Hepatocyte (in vitro differentiated cells): ENCODE measurements at places on chromosomes 1 and 21.

GRCh38 chr21:42302076-42302650, 13.0 kb downstream of the TFF3 start:
- no peak for DNase-seq

DNA sequence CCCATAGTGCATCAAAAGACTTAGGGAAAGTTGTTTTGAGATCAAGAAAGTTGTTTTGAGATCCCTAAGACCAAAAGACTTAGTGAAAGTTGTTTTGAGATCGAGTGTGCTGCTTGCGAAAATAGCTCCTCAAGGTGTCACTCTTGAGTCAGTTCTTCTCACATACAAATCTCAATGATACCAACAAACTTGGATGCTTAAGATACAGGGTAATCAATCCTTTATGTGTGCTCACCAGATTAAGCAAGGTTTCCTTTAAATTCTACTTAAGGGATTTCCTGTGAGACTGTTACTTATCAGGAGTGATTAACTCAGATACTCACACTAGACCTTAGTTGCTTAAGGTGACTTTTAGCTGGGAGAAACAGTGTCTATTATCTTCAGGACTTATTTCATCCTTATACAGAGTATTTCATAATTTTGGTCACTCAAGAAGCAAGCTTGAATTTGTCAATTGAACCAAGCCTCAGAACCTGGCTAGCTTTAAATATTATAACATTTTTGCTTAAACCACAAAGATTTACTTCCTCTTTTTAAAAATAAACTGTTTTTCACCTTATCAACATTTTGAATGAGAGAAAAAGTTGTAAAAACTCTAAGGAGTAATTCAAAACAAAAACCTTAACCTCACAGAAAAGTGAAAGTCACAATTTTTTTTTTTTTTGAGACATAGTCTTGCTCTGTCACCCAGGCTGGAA, 8.0 kb upstream of the RLF start:
- DNase-seq: peak; percentile 61

DNA sequence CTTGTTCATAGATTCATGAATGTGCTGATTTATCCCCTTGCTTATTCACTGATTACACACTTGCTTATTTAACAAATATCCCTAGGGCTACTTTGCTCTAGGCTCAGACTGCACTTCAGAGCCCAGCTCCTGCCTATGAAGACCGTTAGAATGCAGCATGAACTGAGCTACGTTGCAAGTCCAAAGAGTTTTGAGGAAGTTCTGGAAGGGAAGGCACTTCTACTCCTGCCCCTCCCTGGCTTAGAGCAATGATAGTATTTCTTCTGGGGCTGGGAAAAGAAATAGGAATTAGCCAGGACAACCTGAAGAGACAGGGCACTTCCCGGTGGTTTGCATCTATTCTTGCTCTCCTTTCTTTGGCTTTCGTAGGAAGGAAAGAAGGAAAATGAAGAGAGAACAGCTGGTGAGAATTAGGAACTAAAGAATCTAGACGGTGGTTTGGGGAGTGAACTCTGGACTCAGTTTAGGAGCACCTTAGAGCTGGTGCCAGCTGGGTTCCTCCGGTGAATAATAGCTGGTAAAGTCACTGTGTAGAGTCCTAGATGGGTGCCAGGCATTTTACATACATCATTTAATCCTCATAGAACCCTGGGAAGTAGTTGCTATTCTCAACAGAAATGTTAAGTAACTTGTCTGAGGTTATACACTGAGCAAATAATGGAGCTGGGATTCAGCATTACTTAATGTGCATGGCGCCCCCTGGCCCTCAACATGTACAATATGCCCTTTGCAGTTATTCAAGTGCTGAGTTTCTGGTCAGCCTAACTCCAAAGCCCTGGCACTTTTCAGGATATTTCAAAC, 65.9 kb downstream of the NDUFS5 start:
- peak; percentile 88 for DNase-seq

- no peak for DNase-seq
Observed at GRCh38 chr1:91024481-91025119, 2.8 kb upstream of the ZNF644 start.

DNA sequence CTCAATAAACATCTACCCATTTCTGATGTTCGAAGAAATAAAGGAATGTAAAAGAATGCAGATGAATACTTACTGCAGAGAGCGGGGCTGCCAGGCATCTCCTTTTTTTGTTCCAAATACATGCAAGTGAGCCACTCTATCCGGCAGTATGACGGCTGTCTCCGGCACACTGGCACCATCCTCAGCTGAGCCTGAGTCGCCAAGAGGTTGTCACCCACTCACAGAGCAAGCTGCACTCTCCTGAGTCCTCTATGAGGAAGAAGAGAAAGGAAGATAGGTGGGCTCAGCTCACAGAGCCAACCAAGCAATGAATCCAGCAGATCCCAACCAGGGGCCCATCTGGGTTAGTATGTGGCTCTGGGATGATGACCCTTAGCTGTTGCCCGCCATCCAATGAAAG, 65.3 kb downstream of the CD46 start:
- no peak for DNase-seq

GRCh38 chr1:10986525-10986890, 25.9 kb upstream of the TARDBP start:
- DNase-seq: no peak

DNA sequence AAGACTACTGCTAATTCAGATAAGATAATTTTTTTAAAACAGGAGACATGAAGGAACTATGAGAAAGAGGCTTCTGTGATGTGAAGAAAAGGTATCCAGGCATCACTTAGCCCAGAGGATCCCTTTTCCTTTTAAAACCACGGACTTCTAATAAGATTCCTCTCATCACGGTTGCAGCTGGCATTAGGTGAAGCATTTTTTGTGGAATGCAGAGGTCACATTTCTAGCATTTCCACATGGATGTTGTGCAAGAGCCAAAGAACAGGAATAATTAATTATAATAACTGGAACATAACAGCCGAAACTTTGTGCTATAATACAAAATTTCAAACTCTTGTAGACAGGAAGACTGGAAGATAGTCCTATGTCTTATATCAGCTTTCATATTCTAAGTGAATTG, 27.6 kb downstream of the CYP2J2 start:
- DNase-seq: no peak

DNA sequence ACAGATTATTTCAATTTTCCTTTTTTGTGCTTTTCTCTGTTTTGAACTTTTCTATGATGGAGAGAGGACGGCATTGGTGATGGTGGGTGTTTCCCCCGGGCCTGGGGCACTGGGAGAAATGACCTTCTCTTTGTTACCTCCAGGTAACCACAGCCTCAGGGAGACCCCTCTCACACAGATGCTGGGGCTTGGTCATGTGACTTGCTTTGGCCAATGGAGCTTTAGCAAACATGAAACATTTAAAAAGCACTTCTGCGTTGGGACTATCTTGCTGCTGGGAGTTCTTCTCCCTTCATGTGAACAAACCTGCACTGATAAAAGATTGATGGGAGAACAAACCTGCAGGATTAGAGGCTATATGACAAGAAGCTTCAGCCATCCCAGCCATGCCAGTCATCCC, 122.9 kb downstream of the NGF start:
- no peak for DNase-seq

DNA sequence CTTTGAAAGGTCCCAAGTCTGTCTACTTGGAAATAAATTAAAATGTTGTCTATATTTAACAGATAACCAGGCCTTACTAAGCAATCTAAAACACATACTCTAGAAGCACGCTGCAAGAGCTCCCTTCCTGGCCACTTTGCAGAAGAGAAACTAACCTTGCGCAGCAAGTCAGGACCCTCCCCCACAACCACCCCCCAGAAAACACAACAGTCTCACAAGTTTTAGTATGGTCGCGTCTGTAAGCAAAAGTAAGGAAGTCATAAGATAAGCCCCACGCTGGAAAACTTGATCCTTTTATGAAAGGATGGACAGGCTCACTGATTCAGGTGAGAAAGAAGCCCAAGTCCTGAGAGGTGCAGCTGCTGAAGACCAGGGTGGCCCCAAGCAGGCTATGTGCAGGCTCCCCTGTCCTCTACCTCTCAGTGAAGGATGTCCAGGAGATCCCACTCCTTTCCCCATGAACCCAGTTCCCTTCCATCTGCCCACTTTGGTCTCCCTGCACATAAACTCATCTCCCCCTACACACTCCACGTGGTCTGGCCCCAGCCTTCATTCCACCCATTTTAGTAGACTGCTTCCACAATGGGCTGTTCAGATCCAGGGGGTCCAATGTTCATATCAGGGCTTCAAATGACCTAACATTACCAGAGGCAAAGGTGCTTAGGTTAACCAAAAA, 23.8 kb downstream of the HIVEP3 start:
- no peak for DNase-seq

DNA sequence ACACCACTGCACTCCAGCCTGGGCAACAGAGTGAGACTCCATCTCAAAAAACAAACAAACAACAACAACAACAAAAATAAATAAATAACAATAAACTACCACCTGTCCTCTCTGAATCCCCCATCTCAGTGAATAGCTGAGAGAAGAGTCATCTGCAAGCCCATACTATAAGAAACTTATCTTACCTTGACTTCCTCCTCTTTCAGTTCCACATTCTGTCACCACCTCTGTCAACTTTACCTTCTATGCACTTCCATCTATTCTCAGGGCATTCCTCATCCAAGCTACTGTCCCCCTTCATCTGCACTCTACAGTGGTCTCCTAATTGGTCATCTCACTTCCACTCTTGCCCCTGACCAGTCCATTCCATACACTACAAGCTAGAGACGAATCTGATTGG, 58.1 kb downstream of the KIAA0040 start:
- DNase-seq: no peak

DNA sequence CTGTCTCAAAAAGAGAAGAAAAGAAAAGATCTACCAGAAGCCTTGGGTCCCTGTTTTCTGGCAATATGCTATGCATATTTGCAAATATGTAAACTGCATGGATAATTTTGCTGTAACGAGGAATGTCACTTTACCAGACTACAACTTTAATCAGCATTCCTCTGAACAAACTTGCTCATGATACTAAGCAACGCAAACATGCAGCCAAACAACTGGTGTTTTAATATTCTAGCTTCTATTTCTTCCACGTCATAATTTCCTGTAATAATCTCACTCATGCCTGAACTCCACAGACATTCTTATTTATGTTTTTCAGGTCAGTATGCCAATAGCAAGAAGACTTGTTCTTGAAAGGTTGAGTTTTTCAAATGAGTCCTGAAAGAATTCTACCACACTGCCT, 114.1 kb downstream of the SIM2 start:
- no peak for DNase-seq

- no peak for DNase-seq
Observed at GRCh38 chr1:17820198-17820597, 65.1 kb downstream of the ACTL8 start.

DNA sequence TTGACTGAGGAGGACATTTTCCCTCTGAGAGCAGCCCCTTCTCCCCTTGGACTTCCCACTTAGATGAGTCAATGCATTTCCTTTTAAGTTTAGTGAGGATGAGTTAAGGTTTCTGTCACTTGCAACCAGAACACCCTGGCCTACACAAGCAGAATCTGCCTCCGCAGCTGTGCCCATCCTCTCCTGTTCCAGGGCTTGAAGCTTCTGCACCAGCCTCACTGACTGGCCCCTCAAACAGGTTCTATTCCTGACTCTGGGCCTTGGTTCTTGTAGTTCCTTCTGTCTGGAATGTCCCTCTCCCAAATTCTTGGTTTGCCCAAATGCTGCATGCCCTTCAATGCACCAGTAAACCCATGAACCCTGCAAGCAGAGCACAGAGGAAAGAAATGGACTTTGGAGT, 394.4 kb downstream of the PTPRU start:
- DNase-seq: no peak

DNA sequence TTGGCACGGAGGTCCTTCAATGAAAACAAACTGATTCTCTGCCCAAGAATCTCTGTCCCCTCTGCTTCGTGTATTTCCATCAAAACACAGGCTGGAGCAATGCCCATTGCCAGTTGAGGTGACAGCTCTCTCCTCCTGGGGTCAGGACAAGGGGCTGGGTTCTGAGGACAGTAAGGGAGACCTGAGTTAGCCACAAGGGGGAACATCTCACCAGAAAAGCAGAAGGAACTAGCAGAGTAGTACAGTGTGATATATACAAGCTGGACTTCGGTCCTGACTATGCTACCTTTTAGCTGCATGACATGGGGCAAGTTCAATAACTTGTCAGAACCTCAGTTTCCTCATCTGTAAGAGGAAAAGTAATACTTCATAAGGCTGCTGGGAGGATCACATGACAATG, 50.3 kb downstream of the SYT2 start:
- no peak for DNase-seq

DNA sequence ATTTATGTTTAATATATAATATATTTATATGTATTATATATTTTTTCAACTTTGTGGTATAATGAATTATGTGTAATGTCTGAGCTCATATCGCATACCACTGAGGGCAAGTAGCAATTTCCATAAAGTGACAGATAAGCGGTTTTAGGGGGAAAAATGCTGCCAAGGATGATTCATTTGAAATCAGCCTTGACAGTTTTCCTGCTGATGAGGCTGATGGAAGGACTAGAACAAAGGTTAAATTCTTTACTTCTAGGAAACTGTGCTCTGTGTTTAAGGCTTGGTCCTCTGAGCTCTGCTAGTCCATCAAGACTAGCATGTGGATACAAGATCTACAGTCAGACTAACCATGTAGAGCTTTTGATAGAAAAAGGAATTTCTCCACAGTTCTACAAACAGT, 19.3 kb upstream of the DDAH1 start:
- no peak for DNase-seq

GRCh38 chr1:47527653-47528272, 89.9 kb downstream of the FOXD2 start:
- peak; percentile 45 for DNase-seq

GRCh38 chr1:14189381-14189780, 409.1 kb upstream of the KAZN start:
- no peak for DNase-seq

GRCh38 chr1:8420318-8420717, 102.4 kb downstream of the SLC45A1 start:
- DNase-seq: no peak

DNA sequence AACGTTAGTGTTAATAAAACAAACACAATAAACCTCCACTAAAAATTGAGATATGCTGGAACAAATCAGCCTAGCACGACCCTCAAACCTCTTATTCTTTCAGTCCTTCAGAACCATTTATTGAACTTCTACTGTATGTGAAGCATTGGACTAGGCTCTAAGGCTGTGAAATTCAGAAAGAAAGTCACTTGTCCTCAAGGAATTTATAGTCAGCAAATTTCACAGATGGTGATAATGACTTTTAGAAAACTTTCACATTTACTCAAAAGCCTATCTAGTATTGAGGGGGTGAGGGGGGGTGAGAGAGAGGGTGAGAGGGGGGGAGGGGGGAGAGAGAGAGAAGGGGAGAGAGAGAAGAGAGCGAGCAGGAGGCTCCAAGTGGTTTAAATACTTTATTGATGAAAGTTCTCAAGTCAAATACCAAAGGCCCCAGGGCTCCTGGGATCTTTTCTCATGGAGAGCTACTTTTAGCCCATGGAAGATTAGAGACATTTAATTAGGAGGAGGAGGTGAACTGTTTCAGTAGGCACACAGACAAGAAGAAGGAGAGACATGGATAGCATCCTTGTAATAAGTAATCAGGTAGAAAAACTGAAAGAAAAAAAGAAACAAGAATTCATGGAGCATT, 66.3 kb upstream of the SSX2IP start:
- DNase-seq: no peak
